ENCODE measurements at places on chromosomes 6 and 20.
A peak's percentile ranks its signal among the peaks of the same experiment; 100 is the strongest.

DNA sequence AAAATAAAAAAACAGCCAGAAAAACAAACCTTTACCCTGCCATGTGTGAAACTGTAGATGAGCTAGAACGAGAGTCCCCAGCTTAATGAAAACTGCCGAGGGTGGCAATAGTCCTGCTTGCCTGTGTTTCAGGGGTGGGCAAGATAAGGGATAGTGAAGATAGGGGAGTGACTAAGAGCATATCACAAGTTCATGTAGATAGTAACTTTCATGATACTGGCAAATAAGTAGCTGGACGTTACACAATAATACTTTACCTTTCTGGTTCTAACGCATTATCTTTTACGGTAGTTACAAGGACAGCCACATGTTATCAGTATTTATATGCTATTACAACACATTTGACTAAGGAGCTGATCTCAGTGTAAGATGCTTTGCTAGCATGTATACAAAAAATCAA is 9.3 kb upstream of the FBXO9 start:
- DNase-seq, result no peak

- no peak for DNase-seq
These were observed 465.0 kb upstream of the GJE1 start for GRCh38 chr6:141667580-141668309.

- no peak for DNase-seq
These were observed 60.0 kb downstream of the EFCAB8 start for GRCh38 chr20:32918751-32919150.

- no peak for DNase-seq
These were observed 117.1 kb upstream of the FBXL4 start for GRCh38 chr6:99064834-99065233.

DNA sequence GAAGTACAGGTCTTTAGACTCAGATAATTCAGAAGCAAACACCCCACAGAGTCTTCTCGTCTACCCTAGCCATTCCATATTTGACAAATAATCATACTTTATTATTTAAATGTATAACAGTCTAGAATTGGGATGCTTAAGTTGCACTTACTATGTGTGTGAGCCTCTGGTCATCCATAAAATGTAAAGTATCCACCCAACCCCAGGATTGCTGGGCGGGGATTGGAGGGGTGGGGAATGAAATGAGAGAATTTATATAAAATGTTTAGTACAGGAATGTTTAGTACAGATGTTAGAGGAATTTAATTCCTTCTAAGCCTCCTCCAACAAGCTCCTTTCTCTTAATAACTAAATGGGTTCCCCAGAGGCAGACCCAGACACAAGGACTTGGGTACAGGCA is 16.9 kb downstream of the BNIP5 start:
- no peak for DNase-seq

- peak; percentile 45 for DNase-seq
These were observed 21.7 kb downstream of the VPS52 start for GRCh38 chr6:33249732-33250630.

GRCh38 chr6:130019326-130020072 is 1.1 kb downstream of the L3MBTL3 start:
- peak; percentile 36 for DNase-seq

- DNase-seq, result no peak
These were observed 527.8 kb upstream of the FLRT3 start for GRCh38 chr20:14865169-14865568.

DNA sequence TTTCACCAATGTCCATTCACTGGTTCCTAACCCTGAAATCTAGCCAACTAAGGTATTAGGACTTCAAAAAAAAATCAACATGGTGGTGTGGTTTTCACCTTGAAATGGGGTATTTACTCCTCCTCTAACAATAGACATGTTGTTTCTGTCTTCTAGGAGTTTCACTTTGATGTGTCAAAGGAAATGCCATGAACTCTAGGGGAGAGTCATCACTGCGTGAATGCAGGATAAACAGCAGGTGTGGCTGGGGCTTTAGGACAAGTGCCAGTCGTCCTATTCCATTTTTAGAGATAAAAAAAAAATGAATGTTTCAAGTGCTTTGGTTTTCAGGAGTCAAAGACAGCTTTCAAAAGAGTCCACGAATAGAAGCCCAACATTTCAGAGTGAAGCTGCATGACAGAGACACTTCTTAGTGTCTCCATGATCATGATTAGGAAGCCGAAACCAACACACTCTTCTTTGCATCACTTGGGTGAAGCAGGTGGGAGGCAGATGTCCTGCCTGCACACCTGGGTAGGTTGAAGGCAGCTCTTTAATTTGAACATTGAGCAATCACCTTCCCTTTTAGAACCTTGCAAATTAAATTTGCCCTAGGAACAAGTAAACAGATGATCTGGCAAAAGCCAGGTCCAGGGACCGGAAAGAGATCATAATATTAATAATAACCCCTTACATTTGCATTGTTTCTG is 328.5 kb upstream of the PRDM1 start:
- DNase-seq, result peak; percentile 81

DNA sequence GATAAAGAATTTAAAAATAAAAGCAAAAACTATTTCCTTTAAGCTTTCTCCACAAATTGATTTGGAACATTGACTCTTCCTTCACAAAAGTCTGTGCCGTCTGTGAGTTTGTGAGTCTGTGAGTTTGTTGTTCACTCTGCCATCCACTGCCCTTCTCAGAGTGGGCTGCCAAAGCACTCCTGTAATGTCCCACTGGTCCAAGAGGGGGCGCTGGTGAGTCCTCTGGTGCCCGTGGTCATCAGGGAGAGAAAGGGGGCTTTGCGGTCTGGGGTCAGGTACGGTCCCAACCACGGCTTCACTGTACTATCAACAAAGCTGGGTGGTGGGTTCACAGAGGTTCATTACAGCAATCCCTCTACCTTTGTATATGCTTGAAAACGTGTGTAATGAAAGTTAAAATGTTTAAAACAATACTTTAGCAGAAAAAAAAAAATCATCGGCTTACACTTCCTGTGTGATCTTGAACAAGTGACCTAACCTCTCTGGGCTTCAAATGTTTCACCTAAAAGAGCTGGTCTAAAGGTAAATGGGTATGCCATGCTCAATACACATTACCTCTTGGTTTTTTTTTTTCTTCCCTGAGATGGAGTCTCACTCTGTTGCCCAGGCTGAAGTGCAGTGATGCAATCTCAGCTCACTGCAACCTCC is 5.6 kb upstream of the ANKRD60 start:
- peak; percentile 49 for DNase-seq

- no peak for DNase-seq
These were observed 247.3 kb downstream of the ZNF217 start for GRCh38 chr20:53346335-53346648.

DNA sequence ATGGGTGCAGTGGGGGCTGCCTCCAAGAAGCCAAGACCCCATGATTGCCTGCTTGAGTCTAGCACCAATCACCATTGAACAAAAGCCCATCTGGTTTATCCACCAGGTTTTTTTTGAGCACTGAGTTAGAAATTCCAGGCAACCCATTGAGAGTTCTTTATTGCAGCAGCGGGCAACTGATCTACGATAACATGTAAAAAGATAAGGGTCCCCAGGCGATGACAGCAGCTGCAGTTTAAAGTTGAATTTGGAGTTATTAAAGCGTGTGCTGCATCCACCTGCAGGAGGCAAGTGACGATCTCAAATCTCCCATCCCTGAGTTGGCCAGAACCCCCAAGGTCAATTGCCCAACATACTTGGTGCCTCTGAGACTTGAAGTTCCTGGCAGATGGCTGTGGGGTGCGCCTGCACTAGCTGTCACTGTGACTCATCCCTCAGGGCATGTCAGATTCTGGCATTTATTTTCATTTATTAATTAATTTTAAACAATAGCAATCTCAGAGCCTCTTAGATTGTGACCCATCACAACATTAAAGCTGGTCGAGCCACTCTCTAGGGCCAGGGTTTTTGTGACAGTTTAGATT is 290.4 kb upstream of the SULF2 start:
- no peak for DNase-seq

DNA sequence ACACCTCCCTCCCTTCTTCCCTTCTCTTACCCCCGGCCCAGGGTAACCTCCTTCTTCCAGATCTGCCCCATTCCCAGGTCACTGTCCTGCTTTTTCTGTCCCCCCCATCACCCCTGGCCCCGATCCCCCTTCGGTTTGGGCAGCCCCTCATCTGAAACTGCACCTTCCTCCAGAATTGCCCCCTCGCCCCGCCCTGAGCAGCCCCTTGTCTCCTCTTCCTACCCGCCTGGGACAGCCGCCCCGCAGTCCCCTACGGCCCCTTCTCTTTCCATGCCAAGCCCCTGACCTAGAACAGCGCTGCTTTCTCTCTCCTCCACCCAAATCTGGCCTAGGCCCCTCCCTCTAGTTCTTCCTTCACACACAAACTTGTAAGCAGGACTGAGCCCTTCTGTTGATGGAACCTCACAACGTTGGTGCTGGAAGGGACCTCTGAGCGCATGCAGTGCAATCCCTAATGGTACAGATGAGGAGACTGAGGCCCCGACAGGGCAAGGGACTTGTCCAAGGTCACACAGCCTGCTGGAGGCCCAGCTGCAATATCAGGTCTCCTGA is 630 bp downstream of the PPP2R5D start:
- DNase-seq, result peak; percentile 24

- no peak for DNase-seq
These were observed 758.9 kb downstream of the KIF16B start for GRCh38 chr20:15814360-15814759.

DNA sequence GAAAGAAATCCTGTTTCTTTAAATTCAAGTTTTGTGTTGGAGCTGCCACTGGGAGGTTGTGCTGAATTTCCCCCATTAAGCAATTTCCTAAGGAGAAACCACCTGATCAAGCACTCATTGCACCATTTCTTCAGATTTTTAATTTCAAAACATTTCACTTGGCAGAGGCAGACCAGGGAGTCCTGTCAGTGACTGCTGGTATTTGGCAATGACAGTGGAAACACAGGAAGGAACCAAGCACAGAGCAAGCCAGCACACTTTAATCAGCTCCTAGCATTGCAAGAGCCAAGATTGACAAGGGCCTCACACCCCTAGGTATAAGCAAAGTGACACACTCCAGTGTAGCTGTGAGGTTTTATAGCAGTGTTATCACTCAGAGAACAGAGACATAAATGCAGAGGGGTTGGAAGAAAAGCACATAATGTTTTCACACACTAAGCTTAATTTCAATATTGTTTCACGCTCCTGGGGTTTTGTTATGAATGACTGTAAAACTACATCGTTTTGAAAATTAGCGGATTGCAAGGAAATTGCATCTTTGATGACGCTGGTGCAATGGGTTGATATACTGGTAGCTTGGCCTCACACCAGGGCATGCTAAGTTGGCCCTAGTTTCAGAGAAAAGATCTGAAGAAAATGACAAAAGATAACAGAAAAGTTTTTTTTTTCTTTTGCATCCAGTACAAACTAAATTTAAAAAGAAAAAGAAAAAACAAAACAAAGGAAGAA is 768.4 kb downstream of the TFAP2A start:
- no peak for DNase-seq

GRCh38 chr6:11043378-11043960 is 636 bp downstream of the ELOVL2 start:
- DNase-seq, result no peak

- no peak for DNase-seq
These were observed 24.3 kb downstream of the FAM8A1 start for GRCh38 chr6:17624396-17624795.

GRCh38 chr6:134510920-134511319 is 193.0 kb upstream of the SGK1 start:
- DNase-seq, result no peak
